ENCODE measurements at places on chromosomes 4 and X.

GRCh38 chr4:184803133-184803532 lies 22.6 kb downstream of the ACSL1 start:
- DNase-seq: no peak

DNA sequence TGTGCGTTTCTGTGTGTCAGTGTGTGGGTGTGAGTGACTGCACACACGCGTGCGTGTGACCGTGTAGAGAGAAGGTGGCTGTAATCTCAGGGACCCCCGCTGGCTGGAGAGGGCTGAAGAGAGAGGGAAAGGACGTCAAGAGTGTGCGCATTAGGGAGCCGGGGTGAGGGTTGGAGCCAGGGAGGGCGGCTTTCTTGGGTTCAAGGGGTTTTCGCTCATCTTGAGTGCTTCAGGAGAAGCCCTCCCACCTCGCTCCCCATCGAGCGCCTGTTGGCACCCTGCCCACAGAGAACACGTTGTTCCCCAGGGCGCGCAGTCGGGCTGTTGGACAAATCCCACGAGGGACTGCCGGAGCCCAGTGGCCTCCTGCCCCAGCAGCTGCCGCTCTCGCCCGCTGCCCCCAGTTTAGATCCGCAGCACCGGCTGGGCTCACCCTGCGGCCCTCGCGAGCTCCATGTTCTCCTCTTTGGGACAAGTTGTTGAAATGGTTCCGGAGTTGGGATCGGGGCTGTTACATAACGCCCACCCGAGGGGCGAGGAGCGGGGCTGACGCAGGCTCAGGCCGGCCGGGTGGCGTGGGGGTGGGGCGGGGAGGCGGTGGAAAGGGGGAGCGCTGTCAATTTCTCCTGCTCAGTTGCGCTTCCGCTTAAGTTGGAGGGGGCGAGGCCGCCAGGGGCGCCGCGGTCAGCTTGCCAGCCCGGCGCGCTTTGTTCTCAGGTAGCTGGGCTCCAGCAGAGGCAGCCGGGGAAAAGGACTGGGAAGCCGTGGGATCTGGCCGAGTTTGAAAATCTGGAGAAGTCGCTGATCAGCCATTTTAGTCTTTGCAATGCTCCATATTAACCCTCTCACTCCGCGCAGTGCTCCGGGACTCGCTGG lies 1.6 kb downstream of the GRIA2 start:
- DNase-seq: no peak

DNA sequence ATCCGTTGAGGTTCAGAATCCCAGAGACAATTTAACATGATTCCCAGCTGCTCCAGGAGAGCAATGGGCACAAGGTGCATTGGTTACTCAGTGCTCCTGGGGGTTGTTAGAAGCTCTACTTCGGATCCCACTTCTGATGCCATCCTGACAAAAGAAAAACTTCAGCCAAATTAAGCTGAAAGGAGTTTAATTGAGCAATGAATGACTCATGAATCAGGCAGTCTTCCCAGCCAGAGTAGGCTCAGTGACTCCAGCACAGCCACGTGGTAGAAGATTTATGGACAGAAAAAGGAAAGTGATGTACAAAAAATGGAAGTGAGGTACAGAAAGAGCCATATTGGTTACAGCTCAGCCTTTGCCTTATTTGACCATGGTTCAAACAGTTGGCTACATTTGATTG lies 95.7 kb downstream of the PWWP3B start:
- no peak for DNase-seq

DNA sequence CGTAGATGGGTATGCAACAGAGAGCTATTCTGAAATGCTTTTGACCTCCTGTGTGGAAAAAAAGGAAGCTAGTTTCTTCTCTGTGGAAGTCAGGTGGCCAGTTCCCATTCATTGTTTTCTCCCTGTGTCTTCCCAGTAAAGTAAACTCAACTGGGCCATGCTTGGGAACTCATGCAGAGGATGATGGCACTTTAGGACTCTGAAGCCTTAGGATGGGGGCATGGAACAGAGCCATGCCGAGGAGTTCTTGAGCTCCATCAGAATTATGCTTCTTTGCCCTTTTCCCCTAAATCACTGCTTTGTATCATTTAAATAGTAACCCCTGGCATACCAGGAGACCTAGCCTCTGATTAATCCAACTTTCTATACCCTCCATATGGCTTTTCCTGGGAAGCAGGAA lies 3.2 kb downstream of the TMEM164 start:
- no peak for DNase-seq

DNA sequence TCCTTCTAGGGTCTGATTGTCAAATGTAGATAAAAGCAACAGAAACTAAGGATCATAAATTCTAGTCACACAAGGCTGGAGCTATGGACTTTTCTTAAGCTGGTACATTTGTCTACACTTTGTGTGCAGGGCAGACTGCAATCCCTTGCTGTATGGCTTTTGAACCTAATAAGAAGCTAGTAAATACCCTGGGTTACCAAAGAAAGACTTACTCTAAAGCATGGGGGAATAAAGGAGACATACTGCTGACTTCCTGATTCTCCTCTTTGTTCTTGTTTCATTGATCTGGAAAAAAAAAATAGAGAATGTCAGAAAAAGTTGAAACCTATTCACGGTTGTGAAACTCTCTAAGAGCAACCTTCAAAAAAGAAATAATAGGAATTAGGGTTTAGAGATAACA lies 216.6 kb upstream of the TLL1 start:
- DNase-seq: no peak

DNA sequence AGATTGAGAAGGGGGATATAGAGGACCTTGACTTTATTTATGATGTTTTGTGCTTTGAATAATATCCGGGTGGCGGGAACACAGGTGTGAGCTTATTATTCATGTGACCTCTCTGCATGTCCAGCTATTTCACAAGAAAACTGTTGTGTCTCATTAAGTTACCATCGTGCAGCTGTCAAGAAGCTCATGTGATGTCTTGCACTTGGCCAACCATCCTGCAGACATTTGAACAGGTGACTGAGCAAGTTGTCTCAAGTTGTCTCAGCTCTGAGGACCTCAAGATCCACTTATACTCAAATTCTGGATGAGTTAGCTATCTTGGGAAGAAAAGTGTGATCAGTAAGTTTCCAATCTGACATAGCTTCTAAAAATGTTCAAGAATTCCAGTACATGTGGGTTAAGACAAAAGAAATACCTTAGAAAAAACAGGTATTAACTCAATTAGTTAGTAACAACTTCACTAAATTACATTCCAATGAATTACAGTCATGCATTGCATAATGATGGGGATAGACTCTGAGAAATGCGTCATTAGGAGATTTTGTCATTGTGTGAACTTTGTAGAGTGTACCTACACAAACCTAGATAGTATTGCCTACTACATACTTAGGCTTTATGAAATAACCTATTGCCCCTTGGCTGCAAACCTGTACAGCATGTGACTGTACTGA lies 462.2 kb downstream of the INPP4B start:
- DNase-seq: no peak
